ENCODE measurements at places on chromosomes 6 and 20.

- DNase-seq = no peak
Observed at GRCh38 chr6:31352683-31353383, 4.1 kb downstream of the HLA-B start.

GRCh38 chr20:51373713-51374455 is 168.6 kb downstream of the NFATC2 start:
- DNase-seq = no peak

DNA sequence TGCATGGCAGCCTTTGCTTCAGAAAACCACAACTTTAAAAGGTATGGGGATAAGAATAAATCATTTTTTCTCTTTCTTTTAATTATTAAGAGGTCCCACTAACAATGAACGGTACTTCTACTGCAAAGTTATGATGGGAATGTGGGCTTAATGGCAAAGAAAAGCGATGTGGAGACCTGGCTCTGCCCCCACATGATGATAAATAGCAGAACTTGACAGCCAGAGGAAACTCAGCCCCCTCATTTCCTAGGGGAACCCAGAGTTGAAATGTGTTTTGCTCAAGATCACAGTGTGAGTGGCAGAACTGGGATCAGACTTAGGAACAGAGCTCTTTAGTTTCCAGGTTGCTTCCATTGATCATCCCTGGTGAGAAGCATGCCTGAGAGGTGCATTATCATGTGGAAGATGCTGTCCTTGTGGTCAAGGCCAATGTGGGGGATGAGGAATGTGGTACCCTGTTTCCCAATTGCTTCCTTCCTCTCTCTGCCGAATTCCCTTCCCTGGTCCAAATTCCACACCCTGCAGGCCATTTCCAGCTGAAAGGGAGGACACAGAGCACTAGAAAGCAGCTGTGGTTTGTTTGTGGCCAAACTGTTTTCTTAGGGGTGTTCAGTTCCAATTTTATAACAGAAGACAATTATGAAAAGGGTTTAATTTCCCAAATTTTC is 66.0 kb downstream of the BACH2 start:
- no peak for DNase-seq

DNA sequence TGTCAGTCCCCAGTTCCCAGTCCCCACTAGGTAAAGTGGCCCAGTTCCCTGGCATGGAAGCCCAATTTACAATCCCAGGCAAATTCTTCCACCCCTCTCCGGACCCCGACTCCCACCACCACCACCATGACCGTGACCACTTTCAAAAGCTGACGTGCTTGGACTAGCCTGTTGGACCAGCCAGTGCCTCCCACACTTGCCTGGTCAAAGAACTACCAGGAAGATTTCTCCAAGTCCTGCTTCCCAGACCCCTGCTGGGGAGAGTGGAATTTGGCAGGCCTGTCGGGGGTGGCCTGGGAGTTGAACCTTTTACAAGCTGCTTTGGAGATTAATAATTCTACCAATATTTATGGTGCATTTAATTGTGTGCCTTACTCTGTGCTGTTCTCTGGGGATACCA is 1.4 kb upstream of the PTPRT start:
- no peak for DNase-seq

DNA sequence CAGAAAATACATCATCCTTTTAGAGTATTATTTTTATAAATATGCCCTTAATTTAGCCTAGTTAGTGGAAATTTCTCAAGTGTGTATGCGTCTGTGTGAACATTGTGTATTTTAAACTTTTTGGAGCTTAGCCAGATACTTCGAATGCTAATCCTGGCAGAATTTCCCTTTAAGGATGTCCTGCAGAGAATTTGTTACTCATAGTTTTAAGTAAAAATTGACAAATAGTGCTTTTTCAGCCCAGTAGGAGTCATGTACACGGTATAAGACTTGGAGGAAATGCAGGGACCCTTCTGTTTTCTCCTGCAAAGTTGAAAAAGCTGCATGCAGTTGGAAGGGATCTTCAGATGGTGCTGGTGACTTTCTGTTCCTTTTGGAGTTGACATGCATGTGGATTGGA is at the start of gene FHL5:
Gene FHL5 (plus strand): TSS at position 243 of the 400 bp plus-strand sequence. CDS start 40,486 bp downstream, outside the sequence.
- no peak for DNase-seq

GRCh38 chr6:79801362-79801761 is 146.0 kb downstream of the ELOVL4 start:
- DNase-seq = no peak

DNA sequence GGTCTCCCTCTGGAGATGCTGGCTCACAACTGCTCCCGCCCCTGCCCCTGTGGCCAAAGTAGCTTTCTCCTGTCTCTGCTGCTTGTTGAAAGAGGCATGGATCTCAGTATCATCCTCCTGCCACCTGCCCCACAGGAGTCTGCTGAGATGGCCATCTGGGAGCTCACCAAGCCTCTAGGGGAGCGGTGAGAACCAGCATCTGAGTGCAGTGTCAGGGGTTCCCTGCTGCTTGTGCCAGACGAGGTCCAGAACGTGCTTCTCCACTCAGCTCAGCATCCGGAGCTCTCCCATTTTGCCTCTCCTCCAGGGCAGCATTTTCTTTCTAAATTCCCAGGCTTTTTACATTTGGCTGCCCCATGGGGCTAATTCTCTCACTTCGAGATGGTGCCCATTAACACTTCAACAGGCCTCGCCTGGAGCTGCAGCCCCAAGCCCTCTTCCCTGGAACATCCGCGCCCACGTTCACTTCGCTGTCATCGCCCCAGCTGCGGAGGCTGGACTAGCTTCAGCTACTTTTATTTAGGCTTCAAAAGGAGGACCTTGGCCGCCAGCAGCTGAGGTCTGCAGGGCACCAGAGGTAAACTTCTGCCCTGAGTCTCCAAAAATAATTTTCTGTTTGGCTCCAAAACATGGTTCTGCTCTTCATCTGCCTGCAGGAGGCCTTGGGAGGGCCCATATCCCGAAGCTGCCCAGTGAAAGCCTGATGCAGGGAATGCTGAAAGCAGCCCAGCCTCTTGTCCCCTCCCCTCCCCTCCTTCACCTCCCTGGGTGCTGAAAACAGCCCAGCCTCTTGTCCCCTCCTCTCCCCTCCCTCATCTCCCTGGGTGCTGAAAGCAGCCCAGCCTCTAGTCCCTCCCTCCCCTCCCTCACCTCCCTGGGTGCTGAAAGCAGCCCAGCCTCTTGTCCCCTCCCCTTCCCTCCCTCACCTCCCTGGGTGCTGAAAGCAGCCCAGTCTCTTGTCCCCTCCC is 25.2 kb upstream of the MLN start:
- no peak for DNase-seq

DNA sequence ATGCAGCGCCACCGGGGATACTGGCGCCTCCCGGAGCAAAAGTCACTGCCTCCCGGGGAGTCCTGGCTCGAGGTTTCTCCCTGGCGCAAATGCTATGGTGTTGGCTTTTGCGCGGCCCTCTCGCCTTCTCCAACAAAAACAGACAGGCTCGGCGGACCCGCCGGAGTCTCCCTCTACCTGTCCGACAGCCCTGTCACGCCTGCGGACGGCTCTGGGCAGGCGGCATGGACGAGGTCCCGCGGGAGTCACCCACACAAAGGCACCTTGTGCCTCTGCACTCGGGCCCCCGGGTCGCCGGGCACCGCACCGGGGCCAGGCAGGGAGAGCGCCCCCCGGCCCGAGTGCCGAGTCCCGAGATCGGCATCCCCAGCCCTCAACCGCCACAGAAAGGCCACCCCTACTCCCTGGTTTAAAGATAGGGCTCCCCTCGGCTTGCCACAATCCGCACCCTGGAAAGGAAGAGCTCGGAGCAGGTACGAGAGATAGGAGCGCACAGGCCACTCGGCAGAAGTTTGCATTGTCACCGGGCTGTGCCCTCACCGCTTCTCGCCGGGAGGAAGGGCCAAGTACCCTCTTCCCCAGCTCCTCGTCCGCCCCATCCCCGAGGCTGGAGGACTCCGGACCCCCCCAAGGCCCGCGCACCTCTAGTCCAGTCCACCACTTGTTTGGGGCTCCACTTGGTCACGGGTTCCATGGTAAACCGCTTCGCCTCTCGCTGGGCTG is 903 bp downstream of the CNKSR3 start:
- no peak for DNase-seq

DNA sequence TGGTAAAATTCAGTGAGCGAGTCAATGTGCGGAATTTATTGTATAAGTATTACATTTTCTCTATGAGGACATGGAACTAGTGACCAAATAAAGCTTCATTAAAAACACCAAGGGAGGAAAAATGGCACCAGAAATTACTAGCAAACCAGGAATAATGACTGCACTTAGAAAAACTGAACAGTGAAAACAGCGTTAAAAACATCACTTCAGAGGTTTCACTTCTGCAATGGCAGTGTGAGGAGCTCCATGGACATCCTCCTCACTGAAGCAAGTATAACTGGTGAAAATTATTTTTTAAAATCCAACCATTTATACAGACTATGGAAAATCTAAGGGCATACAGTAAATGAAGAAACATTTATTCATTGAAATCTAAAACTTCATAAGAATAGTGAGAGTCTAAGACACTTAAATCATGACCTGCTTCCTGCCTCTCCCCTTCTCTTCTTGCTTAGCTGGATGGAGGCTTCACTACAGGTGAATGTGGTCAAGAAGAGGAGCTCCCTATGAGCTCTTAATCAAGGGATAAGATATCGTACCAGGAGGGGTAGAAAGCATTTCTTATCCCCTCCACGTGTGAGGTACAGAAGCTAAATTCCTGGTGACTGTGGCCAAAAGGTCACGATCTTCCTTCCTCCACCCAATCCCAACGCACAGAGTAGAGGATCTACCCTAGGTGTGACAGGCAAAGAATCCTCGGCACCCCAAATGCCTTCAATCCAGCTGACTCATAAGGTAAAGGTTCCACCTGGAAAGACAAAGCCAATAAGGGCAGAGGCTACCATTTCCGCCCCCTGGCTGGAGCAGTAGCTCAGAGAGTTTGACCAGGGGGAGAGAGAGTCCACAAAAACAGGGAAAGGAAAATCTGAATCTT is 12.3 kb upstream of the ASF1A start:
- DNase-seq = no peak

DNA sequence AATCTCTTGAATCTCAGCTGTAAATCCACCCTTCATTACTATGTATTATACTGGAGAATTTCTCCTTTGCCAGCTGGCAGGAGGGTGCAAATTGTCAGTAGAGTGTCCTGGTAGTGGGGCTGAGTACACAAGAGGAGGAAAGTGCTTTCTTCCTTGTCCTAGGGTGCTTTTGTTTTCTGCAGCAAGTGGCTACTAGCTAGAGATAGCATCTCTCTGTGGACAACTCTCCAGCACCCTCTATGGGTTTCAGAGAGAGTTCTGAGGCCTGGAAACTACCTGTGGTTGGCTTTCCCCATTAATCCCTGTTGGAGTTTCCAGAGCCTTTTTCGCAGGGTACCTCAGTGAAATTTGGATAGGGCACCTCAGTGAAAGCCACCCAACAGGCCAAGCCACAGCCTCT is 422.5 kb upstream of the RGS17 start:
- no peak for DNase-seq

DNA sequence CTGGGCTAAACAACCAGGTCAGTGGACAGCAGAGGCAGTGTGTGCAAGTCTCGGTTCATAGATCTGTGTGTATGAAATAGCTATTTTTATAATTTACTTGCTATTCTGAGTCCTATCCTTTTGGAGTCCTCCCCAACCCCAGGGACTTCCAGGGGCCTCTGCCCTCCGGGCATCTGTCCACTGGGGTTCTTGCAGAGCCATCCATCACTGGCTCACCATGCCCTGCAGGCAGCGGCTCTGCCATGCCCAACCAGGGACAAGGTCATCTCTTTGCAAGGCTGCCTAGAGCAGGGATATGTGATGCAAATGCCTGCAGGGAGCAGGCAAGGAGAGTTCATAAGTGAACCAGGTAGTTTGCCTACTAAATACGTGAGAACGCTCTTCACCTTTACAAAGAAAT is 10.5 kb upstream of the BEND3 start:
- no peak for DNase-seq

DNA sequence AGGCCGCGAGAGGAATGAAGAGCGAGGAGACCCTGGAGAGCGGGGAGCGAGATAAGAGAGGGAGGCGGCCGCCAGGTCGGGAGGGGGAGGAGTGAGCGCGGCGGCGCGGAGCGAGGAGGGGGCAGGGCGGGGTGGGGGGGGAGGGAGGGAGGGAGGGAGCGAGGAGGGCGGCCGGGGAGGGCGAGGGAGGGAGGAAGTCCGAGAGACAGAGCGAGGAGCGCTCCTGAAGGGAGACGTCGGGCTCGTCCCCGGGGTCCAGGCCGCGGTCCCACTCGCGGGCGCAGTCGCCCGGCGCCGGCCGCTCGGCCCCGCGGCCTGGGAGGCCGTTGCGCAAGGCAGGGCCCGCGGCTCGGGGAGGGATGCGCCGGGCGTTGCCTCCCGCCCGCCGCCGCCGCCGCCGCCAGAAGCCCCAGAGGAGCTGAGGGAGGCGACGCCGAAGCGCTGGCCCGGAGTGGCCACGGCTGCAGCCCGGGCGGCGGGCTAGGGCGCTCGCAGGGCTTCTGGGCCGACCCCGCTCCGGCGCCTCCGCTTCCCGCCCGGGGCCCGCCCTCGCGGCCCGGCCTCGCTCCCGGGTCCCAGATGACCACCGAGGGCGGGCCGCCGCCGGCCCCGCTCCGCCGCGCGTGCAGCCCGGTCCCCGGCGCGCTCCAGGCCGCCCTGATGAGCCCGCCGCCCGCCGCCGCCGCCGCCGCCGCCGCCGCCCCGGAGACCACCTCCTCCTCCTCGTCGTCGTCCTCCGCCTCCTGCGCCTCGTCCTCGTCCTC is at the start of gene FOXF2:
Gene FOXF2 (plus strand): TSS at position 208 of the 764 bp plus-strand sequence. CDS start 372 bp downstream, at position 580.
- DNase-seq = no peak

DNA sequence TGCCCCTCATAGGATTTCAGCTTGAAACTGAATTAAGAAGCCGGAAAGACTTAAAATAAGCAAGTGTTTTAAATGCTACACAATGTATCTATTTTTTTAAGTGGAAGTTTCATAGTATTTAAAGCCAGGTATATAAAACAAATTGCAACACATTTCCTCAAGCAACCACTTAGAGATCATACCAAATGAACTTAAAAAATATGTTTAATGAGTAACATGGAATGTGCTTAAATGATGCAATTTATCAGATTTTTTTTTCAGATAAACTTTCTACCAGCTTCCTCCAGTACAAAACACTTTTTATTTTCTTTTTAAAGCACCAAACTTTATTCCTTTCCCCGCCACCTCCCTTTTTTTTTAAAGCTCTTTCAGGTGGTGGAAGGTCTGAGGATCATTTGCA is 534.3 kb downstream of the BMP2 start:
- DNase-seq = no peak

DNA sequence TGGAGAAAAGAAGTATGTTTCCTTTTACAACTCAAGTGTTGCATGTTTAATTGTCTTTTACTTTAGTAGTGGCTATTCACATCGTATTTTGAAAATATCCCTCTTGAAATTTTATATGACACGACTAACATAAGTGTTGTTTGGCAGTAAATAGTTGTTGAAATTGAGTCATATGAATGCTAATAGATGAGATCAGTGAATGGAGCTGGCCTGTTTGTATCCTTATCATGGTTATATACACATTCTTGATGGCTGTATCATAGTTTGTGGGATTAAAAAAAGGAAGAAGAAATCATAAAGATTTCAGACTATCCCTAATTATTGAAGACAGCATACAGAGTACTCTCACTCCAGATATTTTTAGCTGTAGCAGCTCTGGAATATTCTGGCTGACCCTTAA is 8.2 kb upstream of the RAE1 start:
- DNase-seq = no peak
